ENCODE measurements at places on chromosomes 7 and 10.

- DNase-seq = no peak
These were observed 727.3 kb downstream of the AUTS2 start for GRCh38 chr7:70325509-70326101.

DNA sequence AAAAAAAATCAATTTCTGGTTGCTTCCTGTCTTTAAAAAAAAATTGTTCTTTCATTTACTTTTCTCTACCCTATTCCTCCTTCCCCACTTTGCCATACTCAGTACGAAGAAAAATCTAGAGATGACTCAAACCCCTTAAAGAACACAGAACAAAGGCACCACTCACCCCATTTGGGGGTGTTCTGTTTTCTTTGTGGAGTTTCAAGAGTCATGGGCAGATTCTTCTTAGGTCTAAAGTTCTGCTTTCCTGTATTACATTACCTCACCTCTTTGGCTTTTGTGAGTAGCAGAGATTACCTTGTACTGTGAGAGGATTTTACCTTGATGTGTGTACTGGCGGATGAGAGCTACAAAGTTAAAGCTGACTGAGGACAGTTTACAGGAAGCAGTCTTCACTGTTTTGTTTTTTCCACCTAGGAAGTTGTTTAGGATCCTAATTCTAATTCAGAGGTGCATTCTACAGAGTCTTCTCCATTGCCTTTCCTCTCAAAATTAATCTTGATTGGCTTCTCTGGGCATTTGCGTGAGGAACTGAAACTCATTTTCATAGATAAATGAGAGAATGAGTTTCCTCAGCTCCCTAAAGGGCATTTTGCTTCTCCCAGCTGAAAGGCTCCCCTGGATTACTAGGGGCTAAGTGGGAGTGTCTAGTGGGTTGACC, 20.7 kb downstream of the AVL9 start:
- DNase-seq = no peak

DNA sequence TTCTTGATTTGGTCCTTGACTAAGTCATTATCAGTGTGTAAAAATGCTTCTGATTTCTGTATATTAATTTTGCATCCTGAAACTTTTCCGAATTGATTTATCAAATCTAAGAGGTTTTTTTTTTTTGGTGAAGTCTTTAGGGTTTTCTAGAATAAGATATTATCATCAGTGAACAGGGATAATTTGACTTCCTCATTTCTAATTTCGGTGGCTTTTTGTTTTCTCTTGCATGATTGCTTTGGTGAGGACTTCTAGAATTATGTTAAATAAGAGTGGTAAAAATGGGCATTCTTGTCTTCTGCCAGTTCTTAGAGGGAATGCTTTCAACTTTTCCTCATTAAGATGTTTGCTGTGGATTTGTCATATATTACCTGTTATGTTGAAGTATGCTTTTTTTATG, 170.5 kb downstream of the CCDC7 start:
- no peak for DNase-seq

- DNase-seq = no peak
These were observed 104.3 kb downstream of the TRIM24 start for GRCh38 chr7:138564365-138564764.

- no peak for DNase-seq
These were observed 49.5 kb upstream of the TMEM140 start for GRCh38 chr7:135098391-135098790.

DNA sequence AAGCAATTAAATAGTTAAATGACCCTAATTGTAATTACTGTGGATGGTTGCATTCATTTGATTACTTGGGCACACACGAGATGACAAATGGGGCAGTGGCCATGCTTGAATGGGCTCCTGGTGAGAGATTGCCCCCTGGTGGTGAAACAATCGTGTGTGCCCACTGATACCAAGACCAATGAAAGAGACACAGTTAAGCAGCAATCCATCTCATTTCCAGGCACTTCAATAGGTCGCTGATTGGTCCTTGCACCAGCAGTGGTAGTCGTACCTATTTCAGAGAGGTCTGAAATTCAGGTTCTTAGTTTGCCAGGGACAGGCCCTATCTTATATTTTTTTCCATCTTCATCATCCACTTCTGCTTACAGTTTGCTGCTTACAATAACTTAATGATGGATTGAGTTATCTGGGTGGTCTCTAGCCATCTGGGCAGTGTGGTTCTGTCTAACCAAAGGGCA, 8.3 kb downstream of the PCBD1 start:
- DNase-seq = peak; percentile 51

DNA sequence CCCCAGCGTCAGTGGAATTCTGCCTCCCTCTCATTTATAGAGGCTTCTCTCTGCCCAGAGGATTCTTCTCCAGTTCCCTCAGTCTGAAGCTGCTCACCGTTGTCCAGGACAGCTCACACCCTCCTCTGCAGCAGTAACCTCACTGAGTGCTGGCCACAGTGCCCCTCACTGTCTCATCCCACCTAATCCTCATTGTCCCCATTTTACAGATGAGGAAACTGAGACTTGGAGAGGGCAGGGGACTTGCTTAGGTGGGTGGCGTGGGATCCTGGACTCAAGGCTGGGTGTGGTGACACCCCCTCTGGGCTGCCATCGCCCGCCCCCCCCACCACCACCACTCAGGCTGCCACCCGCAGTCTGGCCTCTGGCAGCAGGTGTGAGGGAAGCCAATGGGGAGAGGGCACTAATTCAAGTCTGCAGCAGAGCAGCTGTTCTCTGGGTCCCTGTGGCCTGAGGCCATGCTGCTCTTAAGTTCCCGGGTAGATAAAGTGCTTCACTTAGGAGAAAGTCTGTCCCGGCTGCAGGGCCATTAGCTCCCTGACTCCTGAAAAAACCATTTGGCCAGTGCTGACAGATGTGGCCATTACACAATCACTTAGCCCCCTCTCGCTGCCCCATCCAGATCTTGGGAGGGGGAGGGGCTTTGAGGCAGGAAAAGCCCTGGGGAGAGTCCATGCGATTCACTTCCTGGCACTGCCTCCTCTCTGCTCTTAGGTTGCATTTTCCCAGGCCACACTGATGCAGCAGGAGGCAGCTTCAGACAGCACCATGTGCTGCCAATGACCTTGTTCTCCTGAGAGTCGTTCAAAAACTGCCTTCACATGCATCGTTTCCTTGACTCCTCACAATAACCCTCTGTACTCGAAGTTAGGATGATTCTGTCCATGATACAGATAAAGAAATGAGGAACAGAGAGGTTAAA, 36.3 kb downstream of the DRGX start:
- peak; percentile 88 for DNase-seq

- no peak for DNase-seq
These were observed 14.8 kb downstream of the LRRC27 start for GRCh38 chr10:132346806-132347205.

- DNase-seq = no peak
These were observed 65.9 kb upstream of the FZD1 start for GRCh38 chr7:91198371-91198770.

DNA sequence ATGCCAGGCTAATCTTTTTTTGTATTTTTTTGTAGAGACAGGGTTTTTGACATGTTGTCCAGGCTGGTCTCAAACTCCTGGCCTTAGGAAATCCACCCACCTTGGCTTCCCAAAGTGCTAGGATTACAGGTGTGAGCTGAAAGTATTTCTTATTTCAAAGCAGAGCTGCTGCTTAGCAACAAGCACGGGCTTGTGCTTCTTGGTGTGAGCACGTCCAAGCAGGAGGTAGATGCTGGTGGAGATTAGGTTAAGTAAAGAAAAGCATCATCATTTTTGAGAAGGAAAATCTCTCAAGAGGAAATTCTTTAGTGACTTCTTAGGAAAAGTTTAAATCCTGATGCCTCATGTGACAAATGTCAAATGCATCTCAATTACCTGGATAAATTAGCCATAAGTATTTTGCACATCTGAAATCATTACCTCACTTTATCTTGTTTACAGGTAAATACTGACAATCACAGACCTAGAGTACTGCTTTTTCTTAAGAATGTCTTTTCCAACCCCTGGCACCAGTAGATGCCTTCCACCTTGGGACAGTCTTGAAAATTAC, 431.8 kb upstream of the FZD8 start:
- no peak for DNase-seq
